Left hindlimb (tissue), 1 donor: ENCODE measurements at places on chromosomes 3 and 15.

GRCh38 chr15:78675206-78675605, 34.2 kb upstream of the CHRNB4 start:
- DNase-seq, result no peak

DNA sequence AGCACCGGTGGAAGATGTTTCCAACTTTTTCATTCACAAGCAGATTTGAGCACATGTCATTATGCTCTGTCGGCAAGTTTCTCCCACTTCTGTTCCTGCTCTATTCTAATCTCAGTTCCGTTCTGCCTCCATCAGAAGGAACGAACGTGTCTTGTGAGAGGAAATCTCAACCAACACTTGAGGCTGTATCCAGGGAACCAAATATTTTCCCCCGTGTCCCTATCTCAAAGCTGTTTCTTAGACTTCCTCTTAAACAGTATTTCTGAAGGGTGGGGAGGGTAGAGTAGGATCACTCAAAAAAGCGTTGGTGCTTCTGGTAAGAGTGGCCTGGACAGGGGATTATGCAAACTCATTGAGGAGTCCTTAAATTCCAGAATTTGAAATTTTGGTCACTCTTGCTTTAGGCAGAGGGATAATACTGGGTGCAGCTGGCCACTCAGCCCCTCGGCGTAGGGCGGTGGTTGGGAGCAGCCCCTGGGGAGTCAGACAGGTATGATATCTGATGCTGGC, 54.9 kb downstream of the FRMD4B start:
- DNase-seq, result no peak

DNA sequence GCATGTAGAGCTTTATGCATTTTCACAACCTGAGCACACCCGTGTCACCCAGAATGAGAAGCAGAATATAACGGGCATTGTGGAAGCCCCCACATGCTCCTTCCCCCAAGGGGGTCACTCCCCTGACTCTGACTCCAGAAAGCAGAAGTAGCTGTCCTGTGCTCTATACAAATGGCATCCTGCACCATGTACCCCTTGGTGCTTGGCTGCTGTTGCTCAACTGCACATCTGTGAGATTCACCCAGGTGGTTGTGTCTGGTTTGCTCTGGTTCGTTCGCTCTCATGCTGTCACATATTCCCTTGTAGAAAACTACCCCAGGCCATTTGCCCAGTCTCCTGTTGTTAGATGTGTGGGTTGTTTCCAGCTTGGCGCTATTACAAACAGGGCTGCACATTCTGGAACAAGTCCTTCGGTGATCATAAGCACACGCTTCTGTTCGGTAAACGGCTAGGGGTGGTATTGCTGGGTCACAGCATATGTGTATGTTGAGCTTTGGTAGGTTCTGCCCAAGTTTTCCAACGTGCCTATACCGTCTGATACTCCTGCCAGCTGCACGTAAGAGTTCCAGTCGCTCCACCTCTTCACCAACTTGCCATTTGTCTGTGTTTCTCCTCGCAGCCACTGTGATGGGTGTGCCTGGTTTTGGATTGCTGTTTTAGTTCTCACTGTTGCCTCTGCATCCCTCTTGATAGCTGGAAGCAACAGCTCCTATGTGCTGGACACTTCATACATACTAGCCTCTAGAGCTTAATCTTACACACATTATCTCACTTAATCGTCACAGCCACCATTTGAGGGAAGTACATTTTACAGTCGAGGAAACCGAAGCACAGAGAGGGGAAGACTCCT, 65.4 kb upstream of the SLC6A6 start:
- DNase-seq, result no peak

DNA sequence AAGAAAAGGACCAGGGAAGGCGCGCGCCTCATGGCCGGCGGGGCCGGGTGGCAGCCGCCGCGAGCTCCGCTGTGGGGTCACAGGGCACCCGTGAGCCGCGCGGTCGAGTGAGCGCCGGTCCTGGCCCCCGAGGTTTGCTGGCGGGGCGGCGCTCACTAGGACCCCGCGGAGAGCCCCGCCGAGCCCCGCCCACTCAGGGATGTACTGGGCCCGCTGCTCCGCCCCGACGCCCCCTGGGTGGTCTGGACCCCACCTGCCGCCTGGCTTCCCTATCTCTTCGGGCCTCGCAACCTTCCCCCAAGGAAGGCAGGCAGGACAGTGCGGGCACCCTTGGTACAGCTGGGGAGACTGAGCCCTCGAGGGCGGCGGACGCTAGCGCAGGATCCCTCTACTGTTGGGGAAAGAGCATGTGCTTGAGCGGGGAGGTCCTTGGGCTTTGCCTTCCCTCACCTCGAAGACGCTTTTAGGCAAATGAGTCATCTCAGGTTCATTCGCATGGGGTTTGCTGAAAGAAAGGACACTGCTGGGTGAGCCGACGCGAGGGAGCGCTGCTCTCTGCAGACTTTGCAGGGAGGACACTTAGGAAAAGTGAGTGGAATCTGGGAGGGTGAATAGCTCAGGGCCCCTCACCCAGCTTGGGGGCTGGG, at the start of gene CHRNB4:
CHRNB4 (minus strand) TSS at position 109 of the 647 bp plus-strand sequence; CDS start at position 32, 77 bp downstream.
- peak; percentile 71 for DNase-seq
